ENCODE measurements at places on chromosomes 11 and 22.

GRCh38 chr11:47917599-47918369 lies 62.6 kb upstream of the PTPRJ start:
- DNase-seq = peak; percentile 63

- no peak for DNase-seq
These were observed at the start of gene IL17REL for GRCh38 chr22:50012211-50013181. TSS of gene IL17REL (minus strand) at chr22:50012765. CDS start at chr22:50012646, 119 bp downstream.

DNA sequence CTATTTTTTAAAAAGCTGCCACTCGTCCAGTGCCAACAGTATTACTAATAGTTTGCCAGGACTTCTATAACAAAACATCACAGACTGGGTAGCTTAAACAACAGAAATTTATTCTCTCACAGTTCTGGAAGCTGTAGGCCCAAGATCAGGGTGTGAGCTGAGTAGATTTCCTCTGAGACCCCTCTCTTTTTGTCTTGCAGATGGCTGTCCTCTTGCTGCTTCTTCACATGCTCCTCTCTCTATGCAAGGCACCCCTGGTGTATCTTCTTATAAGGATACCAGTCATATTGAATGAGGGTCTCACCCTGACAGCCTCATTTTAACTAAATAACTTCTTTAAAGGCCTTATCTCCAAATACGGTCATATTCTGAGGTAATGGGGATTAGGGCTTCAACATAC lies 390.9 kb downstream of the DLG2 start:
- no peak for DNase-seq

GRCh38 chr22:48444320-48445112 lies 1383.2 kb downstream of the BRD1 start:
- DNase-seq = no peak

GRCh38 chr11:21472261-21472660 lies 720.6 kb upstream of the ANO5 start:
- DNase-seq = peak; percentile 23

GRCh38 chr11:78208257-78209165 lies 19.8 kb downstream of the USP35 start:
- DNase-seq = no peak

GRCh38 chr11:121071846-121072450 lies 29.1 kb upstream of the TECTA start:
- no peak for DNase-seq

DNA sequence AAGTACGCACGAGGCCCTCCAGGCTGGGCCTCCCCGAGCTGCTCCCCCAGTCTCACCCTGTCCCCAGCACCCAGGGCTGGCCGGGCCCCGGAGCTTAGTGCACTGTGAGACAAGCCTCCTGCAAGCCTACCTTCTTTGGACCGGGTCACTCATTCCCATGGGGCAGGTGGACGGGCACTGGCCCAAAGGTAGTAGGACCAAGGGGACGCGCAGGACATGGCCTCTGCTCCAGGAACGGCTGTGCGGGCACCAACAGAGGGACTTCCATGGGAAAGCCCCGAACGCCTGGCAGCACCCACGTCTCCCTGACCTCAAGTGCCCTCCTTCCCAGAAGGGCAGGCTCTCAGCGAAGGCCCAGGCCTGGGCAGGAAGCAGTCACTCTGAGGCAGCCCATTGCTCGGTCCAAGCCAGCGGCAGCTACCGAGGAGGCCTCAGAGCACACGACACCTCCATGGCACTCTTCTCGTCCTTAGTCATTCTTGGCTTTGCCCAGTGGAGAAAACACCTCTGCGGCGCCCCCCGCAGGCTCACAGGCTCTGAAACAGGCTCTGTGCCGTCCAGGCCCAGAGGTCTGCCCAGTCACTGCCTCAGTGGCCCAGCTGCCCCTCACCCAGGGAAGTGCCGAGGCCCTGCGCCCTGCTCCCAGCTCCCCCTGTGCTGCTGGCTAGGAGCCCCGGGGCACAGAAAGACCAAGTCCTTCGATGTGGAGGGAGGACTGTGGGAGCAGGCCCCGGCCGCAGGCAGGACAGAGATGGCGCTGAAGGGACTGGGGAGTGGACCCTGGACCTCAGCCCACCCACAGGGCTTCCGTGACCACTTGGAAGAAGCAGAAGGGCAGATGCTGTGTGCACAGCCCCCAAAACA lies 3.8 kb downstream of the MOB2 start:
- no peak for DNase-seq

- DNase-seq = peak; percentile 69
These were observed 328.1 kb upstream of the MPPED2 start for GRCh38 chr11:30914143-30914762.

DNA sequence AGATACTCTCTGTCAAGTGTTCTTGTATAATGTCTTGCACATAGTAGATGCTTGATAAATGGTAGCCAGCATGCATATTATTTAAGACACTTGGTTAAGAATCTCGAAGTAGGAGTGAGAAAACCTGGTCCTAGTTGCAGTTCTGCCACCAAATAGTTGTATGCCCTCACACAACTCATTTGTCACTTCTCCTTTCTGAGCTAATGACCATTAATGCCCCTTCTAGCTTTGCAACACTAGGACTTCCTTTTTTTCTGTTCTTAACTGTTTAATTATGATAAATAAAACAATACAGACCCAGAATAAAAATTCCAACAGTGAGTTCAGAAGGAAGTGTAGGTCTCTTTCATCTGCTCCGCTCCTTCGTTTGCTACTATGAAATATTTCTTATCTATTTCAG lies 453.6 kb downstream of the TMEM135 start:
- DNase-seq = no peak

- peak; percentile 94 for DNase-seq
These were observed 4.7 kb downstream of the TPST2 start for GRCh38 chr22:26585104-26585790.

GRCh38 chr11:109697140-109697843 lies 275.3 kb downstream of the C11orf87 start:
- DNase-seq = peak; percentile 13

DNA sequence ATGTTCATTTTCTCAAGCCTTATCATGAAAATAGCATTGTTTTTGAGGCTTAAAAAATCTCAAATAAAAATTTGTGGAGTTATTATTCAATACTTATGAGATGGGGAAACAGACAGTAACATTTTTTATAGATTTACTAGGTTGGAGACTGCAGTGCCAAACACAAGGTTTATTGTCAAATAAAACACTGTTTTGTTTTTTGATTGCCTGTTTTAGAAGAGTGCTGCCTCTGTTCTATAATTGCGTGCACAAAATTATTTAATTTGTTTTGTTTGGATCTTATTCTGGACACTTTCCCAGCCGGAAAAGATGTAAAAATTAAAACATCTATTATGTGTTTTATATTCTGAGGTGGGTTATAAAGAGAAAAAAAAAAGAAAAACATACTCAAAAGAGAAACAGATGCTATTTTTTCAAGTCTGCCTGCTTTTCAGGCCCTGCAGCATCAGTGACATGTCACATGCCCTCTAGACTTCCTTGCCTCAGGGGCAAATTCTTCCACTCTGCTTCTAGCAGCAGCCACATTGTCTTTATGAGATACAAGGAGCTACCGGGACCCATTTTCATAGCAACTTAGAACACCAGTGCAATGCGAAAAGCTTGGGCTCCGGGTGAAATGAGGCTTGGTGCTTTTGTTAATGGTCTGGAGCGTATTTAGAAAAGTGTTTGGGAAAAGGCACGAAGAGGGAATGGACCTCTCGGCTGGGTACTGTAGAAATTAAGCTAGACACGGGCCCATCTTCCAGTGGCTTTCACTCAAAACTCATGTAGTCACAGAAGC lies 77.5 kb downstream of the EFCAB6 start:
- no peak for DNase-seq

GRCh38 chr11:123357353-123357989 lies 72.6 kb upstream of the GRAMD1B start:
- no peak for DNase-seq

GRCh38 chr22:31628969-31629708 lies 32.9 kb downstream of the PISD start:
- no peak for DNase-seq

DNA sequence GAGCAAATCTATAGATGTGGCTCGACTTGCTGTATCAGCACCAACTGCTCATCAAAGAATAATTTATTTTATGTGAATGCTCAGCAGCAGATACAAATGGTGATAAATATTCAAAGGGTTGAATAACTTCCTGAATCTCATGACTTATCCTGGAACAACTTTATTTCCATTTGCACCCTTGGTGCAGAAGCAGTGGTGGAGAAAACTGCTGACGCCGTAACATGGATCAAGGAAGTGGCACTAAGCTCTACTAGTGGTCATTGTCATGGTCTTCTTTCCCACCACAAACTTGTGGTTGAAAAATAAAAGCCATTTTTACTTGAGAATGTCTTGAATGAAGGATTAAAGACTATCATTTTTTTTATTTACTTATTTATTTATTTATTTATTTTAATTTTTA lies 14.6 kb downstream of the MARK2 start:
- DNase-seq = no peak

- DNase-seq = peak; percentile 94
These were observed 20.8 kb downstream of the DGCR6L start for GRCh38 chr22:20298803-20299745.

DNA sequence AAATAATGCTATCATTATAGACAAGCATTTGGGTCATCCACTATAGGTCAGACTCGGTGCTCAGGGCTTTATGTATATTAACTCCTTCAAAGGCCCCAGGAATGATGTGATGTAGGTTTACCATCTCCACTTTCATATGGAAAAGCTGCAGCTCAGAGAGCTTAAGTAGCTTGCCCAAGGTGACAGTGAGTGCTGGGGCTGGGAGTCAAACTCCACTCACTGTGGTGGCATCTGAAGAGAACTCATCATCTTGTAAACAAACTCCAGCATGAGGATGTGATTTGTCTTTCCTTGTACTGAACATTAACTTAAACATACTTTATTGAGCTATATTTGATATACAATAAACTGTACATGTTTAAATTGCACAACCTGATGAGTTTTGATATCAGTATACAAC lies 25.4 kb downstream of the TENM4 start:
- DNase-seq = no peak

DNA sequence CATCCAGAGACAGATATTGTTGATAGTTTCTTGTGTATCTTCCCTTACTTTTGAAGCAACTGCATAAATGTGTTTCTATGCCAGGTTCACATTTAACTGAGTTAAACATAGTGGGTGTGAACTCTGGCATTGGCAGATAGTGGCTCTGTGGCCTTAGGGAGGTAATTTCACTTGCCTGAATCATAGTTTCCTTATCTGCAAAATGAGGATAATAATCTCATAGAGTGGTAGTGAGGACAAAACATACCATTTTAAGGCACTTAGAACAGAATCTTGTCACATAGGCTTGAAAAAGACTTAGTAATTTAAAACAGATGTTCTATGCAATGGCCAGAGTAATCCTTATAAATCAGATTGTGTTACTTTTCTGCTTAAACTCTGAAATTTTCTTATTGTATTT lies 56.4 kb upstream of the SYN3 start:
- DNase-seq = no peak

DNA sequence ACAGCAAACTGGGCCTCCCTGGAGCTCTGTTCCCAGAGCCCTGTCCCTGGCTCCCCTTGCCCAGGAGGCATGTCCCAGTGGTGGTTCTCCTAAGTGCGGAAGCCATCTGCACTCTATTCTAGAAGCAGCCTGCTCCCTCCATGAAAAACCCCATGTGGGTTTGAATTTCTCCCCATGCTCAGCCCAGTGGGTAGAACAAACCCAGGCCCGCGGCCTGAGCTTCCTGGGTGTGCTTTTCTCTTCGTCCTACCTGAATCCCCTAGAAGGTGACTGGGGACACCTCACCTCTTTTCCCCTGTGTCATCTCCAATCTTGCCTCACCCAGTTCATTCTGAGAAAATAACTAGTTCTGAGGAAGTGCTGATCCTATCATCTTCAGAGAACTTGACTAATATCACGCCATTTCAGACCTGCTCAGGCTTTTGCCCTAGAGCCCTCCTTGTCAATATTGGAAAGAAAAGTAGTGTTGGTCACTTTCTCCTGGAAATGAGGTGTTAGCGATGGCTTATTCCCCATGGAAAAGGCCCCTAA lies 15.9 kb downstream of the IL10RA start:
- no peak for DNase-seq

GRCh38 chr11:130801333-130802122 lies 114.8 kb downstream of the SNX19 start:
- no peak for DNase-seq

DNA sequence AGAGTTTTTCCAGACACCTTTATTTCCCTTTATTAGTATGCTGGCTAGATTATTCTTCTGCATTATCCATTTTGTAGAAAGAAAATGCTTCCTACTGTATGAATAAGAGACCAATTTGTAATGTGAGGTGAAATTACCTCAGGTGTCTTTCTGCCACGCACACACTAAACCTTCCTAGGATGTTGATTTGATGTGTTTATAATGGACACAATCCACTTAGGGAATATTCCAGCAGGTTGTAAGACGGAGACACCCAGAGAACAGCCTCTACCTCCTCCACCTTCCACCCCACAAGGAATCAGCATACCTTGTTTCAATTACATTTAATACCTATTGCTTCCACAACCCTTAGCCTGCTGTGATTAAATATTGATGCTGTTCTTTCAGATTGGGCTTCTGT lies 379.1 kb upstream of the KIRREL3 start:
- no peak for DNase-seq

GRCh38 chr11:106379712-106380111 lies 302.2 kb downstream of the AASDHPPT start:
- DNase-seq = no peak

- DNase-seq = no peak
These were observed 64.1 kb downstream of the CLPB start for GRCh38 chr11:72370201-72370600.

GRCh38 chr11:12604557-12605153 lies 69.6 kb upstream of the TEAD1 start:
- no peak for DNase-seq

GRCh38 chr11:72652133-72652532 lies 22.1 kb downstream of the PDE2A start:
- DNase-seq = no peak

DNA sequence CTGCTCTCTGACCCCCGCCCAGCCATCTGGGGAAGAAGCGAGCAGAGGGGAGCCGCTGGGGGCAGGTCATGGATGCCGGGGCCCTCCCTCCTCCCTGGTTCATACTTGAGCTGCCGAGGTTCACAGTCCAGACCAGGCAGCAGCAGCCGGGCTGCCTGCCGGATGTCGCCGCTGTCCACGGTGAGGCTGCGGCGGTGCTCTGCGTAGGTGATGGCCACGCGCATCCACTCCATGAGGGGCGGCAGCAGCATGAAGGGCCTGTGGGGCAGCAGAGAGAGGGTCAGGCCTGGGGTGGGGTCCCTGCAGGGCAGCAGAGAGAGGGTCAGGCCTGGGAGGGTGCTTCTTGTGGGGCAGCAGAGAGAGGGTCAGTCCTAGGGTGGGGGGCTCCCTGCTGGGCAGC lies 67.6 kb downstream of the NAT10 start:
- DNase-seq = no peak

- DNase-seq = no peak
These were observed 265.3 kb downstream of the FAT3 start for GRCh38 chr11:92489826-92490399.

Data from urothelium cell line (cell line).